NCI-H446 treated with DMSO at 0.1 percent for 48 hours (cell line): ENCODE measurements at places on chromosomes 7 and 10.

DNA sequence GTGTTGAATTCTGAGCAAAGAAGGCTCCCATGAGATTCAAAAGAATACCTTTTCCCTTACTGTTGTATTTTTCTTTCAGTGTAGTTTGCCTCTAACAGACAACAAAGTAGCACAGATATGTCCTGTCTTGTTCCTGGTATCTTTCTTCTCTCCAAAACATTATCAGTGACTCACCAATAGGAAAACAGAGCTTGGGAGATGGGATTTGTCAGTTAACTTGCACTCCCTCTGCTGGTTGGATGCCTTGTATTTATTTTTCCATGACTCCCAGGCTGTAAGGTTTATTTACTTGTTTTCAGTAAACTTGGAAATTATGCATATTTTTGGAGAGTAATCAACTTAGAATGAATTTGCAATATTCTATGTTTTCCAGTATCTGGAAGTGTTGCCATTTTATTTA is 129.7 kb downstream of the SAMD9 start:
- no peak for DNase-seq

- no peak for DNase-seq
Measured at GRCh38 chr10:27138277-27138676, 15.9 kb downstream of the YME1L1 start.

- DNase-seq, result no peak
Measured at GRCh38 chr7:130995252-130996081, 261.5 kb upstream of the KLF14 start.

GRCh38 chr7:131000873-131001272 is 266.9 kb upstream of the KLF14 start:
- DNase-seq, result no peak

DNA sequence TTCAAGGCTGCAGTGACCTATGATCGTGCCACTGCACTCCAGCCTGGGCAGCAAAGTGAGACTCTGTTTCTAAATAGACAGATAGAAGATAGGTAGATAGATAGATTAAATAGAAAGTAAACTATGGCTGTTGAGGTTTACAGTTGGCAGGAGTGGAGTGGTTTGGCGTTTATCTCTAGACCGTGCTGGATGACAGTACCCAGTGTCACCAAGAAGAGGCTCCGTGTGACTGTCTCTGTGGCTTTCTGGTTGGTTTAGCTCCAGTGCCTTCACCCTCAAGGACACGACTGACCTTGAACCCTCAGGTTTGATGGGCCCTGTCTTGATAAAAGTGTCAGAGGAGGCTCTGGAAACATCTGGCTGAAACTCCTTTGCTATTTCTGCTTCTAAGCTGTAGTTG is 31.7 kb downstream of the CHST12 start:
- DNase-seq, result no peak
